Renal cortex interstitium (tissue), 15 donors: ENCODE measurements at places on chromosomes 2 and 18.

DNA sequence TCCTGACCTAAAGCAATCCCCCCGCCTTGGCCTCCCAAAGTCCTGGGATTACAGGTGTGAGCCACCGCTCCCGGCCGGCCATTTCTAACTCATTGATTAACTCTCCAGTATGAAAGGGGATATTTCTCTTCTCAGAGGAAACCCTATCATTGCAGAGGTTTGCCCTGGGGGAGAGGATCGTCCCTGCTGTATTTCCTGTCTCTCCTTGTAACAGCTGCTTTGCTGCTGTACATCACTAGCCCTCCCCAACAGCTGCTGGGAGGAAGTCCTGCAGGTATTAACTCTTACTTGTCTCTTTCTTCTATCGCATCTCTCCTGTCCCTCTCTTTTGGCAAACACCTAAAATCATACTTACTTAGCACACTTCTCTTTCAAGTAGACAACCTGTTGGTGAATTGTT is 219.0 kb upstream of the DSEL start:
- no peak for DNase-seq

DNA sequence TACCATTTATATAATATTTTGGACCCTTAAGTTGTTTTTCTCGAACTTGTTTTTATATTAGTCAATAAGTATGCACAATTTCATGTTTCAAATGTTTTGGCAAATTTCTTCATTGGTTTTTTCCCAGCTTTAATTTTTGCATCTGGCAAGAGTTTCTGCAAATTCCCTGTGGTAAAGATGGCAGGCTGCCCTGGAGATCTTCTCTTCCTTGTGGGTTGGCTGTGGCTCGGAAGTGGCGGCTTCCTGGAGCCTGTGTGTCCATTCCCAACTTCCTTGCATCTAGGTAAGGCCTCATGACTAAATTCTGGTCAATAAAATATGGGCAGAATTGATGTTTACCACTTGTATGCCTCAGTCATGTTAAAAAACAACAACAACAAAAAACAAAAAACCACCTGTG is 818.6 kb downstream of the EPHA4 start:
- DNase-seq = no peak

DNA sequence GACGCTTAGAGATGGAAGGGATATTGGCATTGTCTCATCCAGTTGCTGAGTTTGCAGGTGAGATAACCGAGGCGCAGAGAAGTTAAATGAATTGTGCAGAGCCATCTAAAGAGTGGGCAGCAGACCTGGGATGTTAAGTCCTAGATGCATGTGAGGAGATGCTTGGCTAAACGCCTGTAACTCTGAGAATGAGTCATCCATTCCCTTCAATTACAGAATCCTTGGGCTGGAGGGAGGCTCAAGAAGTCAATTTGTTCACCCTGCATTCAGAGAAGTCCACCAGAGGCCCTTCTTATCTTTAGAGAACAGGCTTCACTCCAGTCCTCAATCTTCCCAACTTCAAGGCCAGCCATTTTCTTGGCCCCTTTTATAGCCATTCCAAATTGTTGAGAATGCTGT is 1.6 kb downstream of the EHD3 start:
- no peak for DNase-seq

- DNase-seq = no peak
These were observed 13.3 kb downstream of the PPP4R3B start for GRCh38 chr2:55604027-55604565.

GRCh38 chr2:239359196-239359912 is 41.5 kb downstream of the HDAC4 start:
- no peak for DNase-seq

- no peak for DNase-seq
These were observed 39.5 kb upstream of the SLC14A1 start for GRCh38 chr18:45684341-45685115.

DNA sequence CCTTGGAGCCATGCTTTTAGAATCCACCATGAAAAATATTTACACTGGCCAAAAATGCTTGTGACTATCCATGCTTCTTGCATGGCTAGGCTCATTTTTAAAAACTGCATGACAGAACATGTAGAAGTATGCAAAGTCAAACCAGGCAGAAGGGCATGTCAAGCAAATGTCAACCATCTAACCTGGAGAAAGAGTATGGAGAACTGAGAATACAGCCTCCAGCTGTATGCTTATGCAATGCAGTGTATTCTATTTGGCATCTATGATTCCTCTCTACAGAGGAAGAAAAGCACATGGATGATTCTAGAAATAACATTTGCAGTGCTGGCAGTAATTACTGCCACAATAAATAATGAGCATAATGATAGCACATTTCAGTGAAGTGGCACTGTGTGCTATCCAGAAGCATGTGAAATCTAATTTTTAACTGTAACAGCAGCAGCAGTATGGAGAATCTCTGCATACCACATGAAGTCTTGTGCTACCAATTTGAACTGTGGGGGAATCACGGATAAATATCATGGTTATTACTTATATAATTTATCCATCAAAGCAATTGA is 87.3 kb upstream of the CCDC141 start:
- no peak for DNase-seq

- DNase-seq = no peak
These were observed 11.7 kb downstream of the YIPF4 start for GRCh38 chr2:32289165-32289999.

GRCh38 chr2:47019532-47019931 is 103.9 kb upstream of the MCFD2 start:
- no peak for DNase-seq

DNA sequence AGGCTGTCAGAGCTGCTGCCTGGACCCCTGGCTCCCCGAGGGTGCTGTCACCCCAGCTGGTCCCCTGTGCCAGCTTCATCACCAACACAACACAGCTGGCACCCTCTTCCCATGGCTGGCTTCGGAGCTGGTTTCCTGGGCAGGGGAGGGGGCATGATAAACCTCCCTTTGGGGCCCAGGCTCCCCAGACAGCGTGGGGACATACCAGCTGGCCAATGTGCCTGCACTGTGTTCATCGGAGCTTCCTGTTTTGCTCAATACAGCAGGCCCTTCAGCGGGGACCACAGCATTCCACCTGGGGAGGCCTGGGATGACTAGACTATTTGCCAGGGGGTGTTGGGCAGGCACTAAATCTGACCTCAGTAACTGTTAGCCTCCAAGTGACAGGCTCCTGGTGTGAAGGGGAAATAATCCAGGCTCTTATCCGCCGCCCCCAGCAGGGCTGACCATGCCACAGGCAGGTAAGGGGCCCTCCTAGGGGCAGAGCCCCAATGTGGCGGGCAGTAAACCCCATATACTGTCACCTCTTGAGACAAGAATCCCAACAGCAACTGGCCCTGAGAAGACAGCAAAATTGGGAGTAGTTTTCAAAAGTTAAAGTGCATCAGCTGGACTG is 44.6 kb downstream of the EMX1 start:
- DNase-seq = no peak

DNA sequence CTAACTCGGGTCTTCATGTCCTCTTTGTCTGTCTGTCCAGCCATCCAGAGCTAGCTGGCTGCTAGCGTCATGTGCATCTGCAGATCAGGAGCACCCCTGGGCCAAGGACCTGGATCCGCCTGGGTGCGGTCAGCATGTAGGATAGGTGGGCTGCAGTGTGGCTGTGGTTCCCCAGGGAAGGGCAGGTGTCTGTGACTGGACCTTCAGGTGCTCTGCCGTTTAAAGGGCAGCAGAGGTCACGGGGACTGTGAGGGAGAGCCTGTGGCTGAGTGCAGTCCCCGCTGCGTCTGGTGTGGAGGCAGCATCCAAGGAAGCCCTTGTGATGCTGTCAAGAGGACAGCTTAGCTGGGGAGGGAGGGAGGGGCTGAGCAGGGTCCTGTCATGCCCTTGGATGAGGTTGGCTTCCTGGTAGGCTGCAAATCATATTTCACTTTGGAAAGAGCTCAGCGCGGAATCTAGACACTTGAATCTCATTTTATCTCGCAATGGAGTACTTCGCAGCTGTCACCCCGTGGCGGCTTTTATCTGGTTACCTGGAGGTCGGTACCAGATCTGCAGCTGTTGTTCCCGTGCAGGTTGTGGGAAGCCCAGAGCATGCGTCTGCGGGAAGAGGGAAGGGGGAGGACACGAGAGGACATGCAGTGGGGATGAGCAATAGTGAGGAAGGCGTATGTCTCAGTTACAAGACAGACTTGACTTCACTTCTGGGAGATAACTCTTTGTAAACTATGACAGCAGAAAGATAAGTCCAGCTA is 5.9 kb upstream of the RALB start:
- no peak for DNase-seq

- DNase-seq = no peak
These were observed 33.3 kb upstream of the ANKRD62 start for GRCh38 chr18:12060182-12060870.

- DNase-seq = no peak
These were observed 84.8 kb downstream of the HS6ST1 start for GRCh38 chr2:128233790-128234395.

GRCh38 chr2:118791483-118791882 is 56.0 kb downstream of the EN1 start:
- DNase-seq = no peak

GRCh38 chr2:112640800-112641675 is 4.7 kb upstream of the SLC20A1 start:
- no peak for DNase-seq

DNA sequence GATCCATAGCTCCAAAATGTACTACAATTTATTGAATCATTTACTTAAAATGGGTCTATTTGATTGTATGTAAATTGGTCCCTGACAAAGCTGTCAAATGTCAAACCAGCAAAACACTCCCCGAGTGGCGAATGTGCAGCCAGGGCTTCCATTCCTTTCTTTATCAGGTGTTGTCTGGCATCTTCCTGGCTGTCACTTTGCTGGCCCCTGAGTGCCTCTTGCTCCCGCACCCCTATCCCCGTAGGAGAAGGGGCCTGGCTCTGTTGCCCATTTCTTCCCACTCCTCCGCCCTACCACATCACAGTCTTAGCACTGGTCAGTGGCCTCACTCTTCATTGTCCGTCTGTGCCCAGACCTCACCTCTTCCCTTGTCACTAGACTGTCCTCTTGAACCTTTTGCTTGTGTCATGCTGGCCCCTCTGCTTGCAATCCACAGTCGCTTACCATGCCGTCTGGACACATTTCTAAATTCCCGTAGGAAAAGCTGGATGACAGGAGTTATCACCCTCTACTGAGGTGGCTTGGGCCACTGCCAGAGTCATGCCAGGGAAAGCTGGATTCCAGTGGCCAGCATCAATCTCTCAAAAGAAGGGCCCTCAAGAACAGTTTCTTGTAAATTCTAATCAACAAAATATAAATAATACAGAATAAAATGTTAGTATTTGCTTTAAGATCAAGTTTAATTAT is 15.4 kb downstream of the UBE2F start:
- no peak for DNase-seq
